HTR-8/SVneo (cell line): ENCODE measurements at places on chromosomes 7 and 10.

- DNase-seq, result no peak
These were observed 4.5 kb downstream of the VGF start for GRCh38 chr7:101160910-101161309.

DNA sequence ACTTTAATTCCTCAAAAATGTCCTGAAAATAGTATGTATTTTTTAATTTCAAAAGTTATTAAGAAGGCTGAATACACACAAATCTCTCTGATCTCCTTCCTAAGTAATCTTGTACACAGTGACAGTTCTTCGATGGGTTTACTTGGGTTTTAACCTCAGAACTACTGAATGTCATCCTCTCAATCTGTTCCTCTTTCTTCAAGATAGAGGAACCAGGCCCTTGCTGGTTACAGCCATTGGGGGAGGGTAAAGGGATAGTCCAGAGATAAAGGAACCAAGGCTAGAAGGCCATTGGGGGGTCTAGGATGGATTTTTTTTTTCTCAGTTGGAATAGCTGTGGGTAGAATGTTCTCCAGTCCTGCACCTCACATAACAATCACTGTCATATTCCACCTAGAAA lies 224.9 kb downstream of the SKIDA1 start:
- no peak for DNase-seq

GRCh38 chr10:15118615-15119014 lies 21.5 kb downstream of the RPP38 start:
- DNase-seq, result no peak

- DNase-seq, result no peak
These were observed 101.6 kb downstream of the NKX6-2 start for GRCh38 chr10:132684164-132684891.

GRCh38 chr7:93902777-93903423 lies 3.5 kb upstream of the GNGT1 start:
- no peak for DNase-seq

GRCh38 chr10:77726732-77727131 lies 89.1 kb upstream of the KCNMA1 start:
- no peak for DNase-seq

- no peak for DNase-seq
These were observed 24.3 kb upstream of the LARP4B start for GRCh38 chr10:955820-956217.

GRCh38 chr10:60035984-60036383 lies 129.6 kb upstream of the CCDC6 start:
- DNase-seq, result no peak

- no peak for DNase-seq
These were observed 38.9 kb upstream of the XPNPEP1 start for GRCh38 chr10:109962247-109962646.
